Fibroblast of the conjunctiva (primary cell): ENCODE measurements at places on chromosomes 7 and 10.

DNA sequence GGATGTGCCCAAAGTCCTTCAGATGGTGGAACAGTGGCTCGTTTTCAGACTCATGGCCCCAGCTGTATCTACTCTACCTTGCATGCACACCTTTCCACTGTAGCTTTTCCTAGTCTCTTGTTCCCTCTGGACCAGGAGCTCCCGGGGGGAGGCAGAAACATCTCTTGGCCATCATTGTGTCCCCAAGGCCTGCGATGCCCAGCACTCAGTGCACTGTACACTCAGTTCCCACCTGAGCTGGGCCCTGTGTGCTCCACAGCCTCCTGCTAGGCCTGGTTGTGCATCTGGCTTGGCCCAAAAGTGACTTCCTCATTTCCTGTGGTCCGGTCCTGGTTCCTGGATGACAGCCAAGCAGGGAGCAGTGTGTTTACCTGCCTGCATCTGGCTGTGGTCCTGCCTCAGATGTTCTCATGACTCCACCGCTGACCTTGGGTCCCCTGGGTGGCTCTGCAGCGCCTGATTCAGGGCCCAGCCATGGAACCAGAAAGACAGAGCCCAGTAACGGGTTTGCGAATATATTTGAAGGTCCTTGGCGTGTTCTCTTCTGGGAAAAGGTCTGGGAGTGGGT lies 9.9 kb upstream of the DOCK1 start:
- no peak for DNase-seq

DNA sequence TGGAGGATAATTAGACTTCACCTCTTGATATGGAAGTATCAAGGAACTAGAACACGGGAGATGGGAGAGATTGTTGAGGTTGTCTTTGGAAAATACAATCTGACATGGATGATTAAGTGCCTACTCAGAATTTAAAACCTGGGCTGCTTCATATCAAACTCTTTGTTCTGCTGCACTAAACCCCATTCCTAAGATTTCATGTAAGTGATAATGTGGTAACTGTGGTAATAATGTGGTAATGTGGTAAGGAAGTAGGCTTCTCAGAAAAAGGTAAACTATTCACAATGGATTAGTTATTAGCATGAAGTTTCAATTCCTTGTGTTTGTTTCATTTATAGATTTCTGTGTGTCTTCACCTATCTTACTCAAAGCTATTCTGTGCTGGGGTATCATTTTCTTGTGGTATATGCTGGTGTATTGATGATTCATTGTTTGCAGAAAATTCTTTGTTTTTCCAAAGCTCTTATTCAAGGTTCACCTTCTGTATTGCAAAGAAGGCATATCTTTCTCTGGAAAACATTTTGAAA lies 129.9 kb upstream of the TAC1 start:
- no peak for DNase-seq

GRCh38 chr7:77587272-77587671 lies 50.2 kb downstream of the PTPN12 start:
- no peak for DNase-seq

- DNase-seq: no peak
Measured at GRCh38 chr7:2691011-2691707, 3.2 kb downstream of the AMZ1 start.

- DNase-seq: no peak
Measured at GRCh38 chr7:70893971-70894715, 237.8 kb upstream of the GALNT17 start.

- DNase-seq: no peak
Measured at GRCh38 chr7:50739744-50740435, 42.8 kb downstream of the GRB10 start.

GRCh38 chr10:30984563-30985328 lies 46.9 kb downstream of the ZNF438 start:
- no peak for DNase-seq

DNA sequence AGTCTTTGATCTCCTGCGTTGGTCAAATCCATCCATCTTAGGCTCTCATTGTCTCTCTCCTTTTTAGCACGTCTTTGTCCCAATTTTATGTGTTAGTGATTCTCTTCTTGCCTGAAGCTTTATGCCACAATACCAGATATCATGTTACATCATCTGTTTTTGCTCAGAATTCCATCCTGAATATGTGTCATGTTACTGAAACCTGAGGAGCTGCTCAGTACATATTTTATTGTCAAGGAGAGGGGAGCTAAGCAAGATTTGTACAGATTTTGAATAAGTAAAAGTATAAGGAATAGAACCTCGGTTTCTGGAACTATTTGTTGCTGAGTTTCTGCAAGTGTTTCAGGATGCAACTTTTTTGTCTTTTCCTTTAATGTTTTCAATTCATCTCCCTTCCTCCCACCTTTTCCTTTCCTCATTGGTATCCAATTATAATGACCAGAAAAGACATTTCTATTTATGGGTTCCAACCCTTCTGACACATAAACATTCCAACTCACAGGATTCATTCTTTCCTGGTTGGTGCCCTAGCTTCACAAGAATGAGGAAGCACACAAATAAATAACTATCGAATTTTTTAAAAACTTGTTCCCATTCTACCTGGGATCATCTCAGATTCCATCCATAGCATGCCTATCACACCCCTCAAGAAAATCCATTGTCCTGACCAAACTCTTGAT lies 291.8 kb downstream of the CRPPA start:
- DNase-seq: peak; percentile 69

DNA sequence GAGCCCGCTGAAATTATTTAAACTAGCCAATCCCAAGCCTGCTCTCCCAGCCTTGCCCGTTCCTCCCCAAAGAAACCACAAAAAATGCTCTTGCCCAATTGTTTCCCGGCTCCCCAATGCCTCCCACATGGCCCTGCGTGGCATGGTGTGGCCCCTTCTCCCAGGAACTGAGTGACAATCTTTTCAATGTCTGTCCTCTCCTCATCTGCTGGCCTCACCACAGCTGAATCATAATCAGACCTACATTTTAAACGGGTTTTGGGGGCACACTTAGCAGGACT lies 201.5 kb downstream of the PRPF18 start:
- DNase-seq: no peak

- no peak for DNase-seq
Measured at GRCh38 chr7:16233517-16233916, 187.8 kb downstream of the CRPPA start.

GRCh38 chr7:151793531-151793951 lies 83.4 kb downstream of the PRKAG2 start:
- DNase-seq: no peak

GRCh38 chr7:29565982-29566746 lies 2.5 kb downstream of the PRR15 start:
- DNase-seq: no peak

DNA sequence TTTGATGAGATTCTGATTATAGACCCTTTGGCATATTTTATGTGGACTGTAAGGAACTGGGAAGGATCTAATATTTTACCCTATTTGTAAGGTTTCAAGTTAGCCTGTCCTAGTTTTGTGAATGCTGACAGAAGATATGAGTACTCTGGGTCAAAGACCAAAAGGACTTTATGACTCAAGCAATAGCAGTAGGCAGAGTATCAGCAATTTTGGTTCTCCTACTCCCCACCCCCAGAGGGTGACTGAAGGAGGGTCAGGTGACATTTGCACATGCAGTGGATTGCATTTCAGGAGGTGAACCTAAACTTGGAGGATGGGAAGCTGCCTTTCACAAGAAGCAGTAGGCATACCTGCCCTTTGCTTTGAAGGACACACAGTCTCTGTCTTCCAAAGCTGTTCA lies 84.0 kb upstream of the KLF6 start:
- DNase-seq: no peak

DNA sequence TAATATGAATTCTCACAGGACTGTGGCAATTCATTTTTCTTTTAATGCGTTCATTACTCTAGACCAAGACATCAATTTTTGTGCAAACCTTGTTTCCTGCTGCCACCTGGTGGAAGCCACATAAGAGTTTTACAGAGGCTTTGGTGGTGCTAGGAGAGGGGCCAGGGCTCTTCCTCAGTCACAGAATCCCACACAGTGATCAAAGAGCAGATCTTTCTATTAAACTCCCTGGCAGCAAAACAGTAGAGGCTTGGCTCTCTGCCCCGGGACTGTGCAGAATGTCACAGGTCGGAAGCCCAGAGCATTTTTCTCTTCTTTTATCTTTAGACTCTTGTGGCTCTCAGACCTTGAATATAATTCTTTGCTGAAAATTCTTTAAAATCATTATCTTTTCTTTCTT lies 506.4 kb upstream of the C7orf33 start:
- peak; percentile 34 for DNase-seq
